NCI-H2081 (cell line): ENCODE measurements at places on chromosomes 2 and 18.

- no peak for DNase-seq
Observed at GRCh38 chr2:232230560-232230959, 148.0 kb upstream of the ALPP start.

DNA sequence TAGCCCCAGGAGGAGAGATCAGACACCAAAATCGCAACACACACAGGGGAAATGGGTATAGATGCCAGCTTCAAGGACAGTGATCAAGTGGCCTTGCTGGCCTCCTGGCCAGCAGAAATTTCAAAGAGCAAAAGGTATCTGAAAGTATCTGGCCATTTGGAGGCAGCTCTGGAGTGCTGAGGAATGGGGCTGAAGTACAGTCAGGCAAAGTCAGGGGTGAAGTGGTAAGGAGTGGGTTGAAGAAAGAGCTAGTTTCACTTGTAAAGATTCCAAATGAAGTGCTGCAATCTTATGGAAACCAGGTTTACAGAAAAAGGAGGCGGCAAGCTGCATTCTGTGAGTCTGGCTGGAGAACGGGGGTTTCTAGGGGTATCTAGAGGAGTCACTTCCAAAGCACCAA, 19.2 kb upstream of the PCBP1 start:
- DNase-seq: no peak

DNA sequence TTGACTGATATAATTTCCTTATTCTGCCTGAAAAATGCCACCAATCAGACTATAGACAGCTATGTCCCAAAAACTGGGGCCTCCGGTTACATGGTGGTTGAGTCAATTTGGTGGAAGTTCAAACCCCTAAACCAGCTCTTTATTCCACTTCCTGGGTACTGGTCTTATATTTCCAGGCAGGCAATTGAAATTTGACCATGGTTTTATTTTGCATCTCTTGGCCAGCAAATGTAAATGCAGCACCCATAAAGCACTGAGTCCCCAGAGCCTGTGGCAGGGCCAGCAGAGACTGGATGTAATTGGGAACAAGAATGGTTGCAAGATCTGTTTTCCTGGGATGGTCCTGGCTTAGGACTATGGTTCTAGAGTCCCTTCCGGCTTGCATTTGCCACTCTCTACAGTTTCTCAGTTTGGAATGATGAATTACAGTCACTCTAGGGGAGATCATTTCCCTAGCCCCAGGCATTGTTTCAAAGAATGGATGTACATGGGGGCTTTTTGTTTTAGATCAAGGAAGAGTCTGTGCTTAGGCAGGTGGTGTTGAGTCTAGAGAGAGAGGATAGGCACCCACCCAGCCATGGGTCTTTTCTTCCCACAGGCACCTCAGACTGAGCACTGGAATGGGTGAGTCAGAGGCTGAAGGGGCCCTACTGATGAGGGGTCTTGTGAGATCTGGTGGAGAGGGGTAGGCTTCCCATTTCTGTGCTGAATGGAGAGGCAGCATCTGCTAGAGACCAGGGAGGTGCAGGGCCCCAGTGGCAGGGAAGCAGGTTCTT, 108.4 kb upstream of the CDC42EP3 start:
- no peak for DNase-seq

DNA sequence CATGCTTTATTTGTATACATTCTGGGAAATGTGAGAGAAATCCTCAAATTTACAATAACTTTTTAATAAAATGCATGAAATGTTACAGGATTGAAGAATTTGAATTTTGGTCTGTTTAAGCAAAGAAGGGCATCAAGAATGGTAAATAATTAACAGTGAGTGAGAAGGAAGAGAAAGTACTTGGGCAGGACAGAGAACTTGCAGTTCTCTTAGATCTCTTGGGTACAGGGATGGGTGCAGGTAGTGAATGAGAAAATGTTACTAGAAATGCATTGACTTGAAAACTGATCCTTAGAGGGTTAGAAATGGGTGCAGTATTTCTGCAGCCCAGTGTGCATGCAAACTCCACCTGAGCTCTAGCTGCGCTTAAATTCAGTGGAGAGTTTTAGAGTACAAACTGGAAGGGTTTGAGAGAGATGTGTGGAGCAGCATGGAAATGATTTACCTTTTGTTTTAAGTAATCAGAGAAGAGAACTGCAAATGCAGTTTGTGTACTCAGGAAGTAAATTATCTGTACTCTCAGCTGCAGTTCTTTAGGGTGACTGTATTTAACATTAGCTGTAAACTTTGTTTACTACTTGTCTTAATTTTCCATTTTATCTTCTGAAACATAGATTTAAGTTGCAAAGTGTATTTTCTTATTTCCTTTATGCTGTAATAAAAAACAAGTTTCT, 51.0 kb upstream of the RAB27B start:
- peak; percentile 6 for DNase-seq

- DNase-seq: peak; percentile 50
Observed at GRCh38 chr2:85765081-85765731, 11.4 kb downstream of the ATOH8 start.

DNA sequence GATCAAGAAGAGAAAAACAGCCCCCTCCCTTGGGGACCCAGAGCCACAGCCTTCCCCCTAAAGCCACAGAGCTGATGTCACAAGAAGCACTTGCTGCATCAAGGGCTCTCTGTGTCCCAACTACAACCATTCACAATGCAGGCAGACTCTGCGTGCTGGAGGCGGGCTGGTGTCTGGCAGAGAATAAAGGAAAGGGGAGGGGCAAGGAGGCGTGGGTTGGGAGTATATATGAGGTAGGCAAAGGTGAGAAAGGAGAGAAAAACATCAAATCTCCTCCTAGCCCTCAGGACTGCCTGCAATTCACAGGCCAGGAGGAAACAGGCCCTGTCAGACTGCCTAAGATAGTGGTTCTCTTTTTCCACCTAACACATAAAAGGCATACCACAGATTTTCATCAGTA, 48.8 kb upstream of the IHH start:
- no peak for DNase-seq

GRCh38 chr2:67471681-67472080, 74.5 kb downstream of the ETAA1 start:
- DNase-seq: no peak

DNA sequence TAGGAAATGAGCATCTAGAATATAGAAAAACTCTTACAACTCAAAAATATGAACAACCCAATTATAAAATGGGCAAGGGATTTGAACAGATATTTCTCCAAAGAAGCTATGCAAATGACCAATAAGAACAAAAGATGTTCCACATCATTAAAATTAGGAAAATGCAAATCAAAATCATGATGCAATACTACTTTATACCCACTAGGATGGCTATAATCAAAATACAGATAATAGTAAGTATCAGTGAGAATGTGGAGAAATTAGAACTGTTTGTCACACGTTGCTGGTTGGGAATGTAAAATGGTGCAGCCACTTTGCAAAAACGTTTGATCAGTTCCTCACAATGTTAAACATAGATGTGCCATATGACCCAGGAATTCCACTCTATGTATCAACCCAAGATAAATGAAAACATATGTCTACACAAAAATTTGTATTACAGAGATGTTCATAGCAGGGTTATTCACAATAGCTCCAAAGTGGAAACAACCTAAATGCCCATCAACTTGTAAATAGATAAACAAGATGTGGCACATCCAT, 558.4 kb downstream of the SLC4A3 start:
- DNase-seq: no peak

DNA sequence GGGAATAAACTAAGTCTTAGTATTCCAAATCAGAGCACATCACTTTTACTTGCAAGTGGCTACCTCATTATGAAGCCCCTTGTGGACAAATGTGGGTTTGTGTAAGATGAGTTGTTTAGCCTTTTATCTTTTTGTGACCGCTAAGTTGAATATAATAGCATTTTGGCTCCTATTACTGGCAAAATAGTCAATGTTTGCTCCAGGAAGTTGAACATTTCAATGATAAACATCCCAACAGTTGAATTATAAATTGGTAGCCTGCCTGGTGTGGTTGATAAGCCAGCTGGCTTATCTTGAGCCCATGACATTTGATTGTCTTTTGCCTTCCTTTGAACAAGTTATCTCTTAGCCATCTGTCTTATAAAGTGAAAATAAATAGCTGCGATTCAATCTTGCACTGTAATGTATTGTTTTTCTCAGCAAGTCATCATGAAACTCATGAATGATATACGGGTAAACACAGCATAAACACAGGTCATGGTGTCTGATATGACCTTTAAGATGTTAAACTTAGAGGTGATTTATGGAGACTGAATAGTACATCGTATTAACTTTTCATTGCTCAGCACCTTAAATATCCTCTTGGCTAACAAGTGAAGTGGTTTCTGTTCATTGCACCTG, 338.4 kb downstream of the SOCS6 start:
- DNase-seq: no peak

DNA sequence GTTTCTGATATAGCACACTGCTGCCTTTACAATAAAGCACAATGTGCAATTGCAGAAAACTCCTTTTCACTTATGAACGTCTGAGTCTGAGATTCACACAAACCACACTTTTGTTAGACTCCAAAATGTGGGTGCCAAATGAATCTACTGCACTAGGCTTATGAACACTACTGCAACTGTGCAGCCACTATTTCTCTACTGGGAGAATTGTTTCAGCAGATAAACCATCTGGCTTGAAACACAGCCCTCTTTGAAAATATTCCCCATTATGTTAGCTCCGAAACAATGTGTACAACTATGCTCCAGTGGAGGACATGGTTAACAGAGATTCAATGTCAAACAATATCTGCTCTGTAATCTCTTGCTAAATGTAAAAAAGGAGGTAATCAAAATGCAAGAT, 188.7 kb upstream of the ZEB2 start:
- DNase-seq: no peak

- no peak for DNase-seq
Observed at GRCh38 chr2:105517814-105518705, 119.2 kb upstream of the FHL2 start.

- no peak for DNase-seq
Observed at GRCh38 chr2:170146784-170147183, 31.2 kb upstream of the MYO3B start.

- no peak for DNase-seq
Observed at GRCh38 chr2:221521233-221521845, 50.8 kb downstream of the EPHA4 start.

GRCh38 chr18:78965260-78965659, 14.4 kb upstream of the SALL3 start:
- no peak for DNase-seq

GRCh38 chr2:113840518-113840917, 49.4 kb upstream of the ACTR3 start:
- no peak for DNase-seq

- DNase-seq: no peak
Observed at GRCh38 chr2:64748561-64748960, 94.8 kb upstream of the SERTAD2 start.

DNA sequence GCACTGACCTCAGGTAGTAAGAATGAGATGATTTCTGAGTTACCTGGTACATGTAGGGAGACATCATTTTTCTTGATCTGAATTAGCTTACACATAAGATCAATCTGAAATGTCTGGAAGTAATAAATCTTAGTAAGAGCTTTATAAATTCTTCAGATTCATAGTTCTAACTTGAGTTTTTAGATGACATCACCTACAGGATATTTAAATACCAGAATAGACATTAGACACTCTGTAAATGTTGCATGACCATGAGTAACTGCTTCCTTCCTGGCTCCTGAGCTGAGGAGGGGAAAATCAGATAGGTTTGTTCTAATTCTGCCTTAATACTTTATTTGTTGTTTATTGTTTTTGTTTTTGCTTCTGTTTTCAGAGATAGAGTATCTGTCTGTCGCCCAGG, 181.8 kb downstream of the PHLPP1 start:
- no peak for DNase-seq

GRCh38 chr2:164981217-164981990, 26.1 kb upstream of the SLC38A11 start:
- no peak for DNase-seq

DNA sequence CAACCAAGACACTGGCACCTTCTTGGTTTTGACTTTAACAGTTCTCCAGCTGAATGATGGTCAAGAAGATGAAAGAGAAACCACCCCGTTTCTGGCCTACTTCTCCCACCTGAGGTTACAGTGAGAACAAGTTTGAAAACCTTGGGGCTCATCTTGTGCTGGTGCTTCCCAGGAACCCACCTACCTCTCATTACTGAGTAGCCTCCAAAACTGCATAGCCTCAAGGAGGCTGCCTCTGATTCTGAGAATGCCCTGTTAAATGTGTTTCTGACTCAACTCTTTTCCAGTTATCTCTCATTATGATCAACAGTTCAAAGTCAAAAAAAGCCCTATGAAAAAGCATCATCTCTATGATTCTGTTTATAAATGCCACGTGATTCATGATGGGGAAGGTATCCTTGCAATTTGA, 121.9 kb downstream of the CACNB4 start:
- no peak for DNase-seq

DNA sequence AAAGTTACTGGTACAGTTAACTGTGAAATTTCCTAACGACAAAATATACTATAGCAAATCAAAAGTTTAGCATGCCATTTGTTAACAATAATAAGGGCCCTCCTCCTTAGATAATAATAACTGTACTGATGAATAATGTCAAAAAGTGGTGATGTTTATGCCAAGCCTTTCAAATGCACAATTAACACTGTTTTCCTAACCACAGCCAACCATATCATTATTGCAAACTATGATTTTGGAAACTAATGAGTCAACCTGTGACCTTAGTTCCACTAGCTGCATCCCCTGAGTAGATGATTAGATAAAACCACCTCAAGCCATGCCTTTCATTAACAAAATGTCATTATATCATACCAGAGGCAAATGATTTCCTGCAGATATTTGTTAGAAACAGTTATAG, 25.1 kb upstream of the GPR75 start:
- DNase-seq: no peak

DNA sequence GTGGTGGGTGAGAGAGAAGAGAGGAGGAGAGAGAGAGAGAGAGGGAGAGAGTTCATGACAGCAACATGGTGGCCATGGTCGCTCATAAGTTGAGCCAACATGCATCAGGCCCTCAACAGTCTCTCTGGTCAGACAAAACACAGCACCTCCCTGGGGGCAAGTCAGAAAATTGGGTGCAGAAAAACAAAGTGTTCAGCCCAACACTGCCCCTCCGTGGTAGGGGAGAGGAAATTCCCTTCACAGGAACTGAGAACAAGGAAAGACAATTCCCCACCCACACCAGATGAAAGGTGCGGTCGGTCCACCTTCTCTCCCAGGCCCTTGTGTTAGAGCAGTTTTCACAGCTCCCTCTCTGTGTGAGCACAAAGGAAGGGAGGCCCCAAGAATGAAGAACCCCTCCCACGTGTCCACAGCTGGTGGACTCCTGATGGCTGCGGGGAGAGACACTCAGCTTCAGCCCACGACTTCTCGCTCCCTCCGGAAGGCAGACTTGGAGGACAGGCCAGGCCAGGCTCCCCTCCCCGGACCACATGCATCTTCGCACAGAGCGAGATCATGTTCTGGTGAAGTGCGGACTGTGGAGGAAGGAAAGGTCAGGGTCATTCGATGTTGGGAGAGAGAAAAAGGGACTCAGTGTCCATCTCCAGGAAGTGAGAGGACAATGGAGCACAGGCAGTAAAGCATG, 181.7 kb downstream of the ANAPC1 start:
- peak; percentile 34 for DNase-seq
